ENCODE measurements at places on chromosomes 7 and 10.

GRCh38 chr10:124619195-124619594 is 125.0 kb downstream of the FAM53B start:
- DNase-seq = no peak

- no peak for DNase-seq
These were observed 68.6 kb upstream of the EFCAB10 start for GRCh38 chr7:105649727-105650381.

DNA sequence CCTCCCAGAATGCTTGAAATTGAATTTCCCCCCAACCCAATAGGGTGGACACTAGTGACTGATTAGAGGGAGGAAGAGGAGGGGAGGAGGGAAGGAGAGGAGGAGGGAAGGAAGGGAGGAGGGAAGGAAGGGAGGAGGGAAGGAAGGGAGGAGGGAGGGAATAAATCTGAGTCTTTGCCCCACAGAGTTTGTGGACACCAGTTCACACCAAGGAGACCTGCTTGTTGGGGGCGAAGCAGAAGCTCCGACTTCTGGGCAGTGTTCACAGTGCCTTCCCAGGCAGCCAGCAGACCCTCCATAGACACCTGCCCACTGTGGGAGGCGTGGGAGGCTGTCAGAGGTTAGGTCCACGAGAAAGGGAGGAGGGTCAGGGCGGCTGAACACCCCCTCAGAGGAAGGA is 44.8 kb downstream of the PRKAG2 start:
- DNase-seq = no peak

DNA sequence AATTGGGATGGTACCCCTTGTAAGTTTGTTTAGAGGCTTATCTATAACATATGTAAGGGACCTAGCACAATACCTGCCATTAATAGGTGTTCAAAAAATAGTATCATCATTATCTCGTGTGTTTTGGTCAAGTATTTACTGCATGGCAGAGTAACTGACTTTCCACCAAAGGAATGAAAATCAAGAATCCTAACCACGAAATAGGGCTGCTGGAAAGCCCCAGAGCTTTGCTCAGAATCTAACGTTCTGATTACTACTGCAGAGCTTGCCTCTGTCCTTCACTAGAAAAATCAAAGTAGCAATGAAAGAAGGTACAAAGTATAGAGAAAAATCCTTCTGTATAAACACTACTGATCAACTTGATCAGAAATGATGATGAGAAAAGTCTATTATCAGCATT is 34.9 kb downstream of the DCLRE1C start:
- DNase-seq = no peak

- no peak for DNase-seq
These were observed 2.2 kb upstream of the CDCA7L start for GRCh38 chr7:21947946-21948345.

GRCh38 chr10:17605936-17606335 is 11.2 kb downstream of the HACD1 start:
- no peak for DNase-seq

- no peak for DNase-seq
These were observed 78.3 kb downstream of the SLC25A40 start for GRCh38 chr7:87797798-87798403.

DNA sequence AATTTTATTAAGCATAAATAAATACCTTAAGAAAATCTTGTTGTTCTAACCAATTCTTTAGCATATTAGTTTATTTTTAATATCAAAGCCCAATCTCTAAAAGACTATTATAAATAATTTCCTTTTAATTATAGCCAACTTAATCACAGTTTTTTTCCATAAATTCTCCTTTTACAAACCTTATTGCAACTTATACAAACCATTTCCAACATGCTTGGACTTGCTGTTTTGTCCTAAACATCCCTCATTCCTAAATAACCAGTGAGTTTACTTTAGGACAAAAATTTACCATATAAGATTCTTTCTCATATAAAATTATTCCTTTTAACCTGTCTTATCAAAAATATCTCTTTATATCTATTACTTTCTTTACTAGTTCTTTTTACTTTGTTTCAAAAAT is 25.2 kb upstream of the LSM8 start:
- DNase-seq = no peak

DNA sequence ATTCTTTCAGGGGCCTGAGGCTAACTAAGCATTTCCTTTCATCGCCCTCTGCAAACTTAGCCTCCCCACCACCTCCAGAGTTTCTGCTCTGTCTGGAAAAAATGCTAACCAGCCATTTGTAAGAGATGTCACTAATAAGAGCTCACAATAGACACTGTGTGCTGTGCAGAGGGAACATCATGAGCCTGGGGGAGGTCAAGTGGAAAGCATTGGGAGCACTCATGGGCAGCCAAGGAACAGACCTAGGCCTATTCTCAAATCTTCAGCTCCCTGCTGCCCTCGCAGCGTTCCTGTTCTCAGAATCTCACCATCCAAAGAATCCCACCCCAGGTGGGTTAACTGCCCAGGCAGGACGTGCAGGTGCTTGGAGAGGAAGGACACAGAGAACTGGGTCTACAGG is 27.1 kb upstream of the GPAM start:
- no peak for DNase-seq

- no peak for DNase-seq
These were observed 44.2 kb upstream of the ADAM12 start for GRCh38 chr10:126432507-126432906.

GRCh38 chr10:124707551-124707950 is 36.6 kb downstream of the FAM53B start:
- no peak for DNase-seq

DNA sequence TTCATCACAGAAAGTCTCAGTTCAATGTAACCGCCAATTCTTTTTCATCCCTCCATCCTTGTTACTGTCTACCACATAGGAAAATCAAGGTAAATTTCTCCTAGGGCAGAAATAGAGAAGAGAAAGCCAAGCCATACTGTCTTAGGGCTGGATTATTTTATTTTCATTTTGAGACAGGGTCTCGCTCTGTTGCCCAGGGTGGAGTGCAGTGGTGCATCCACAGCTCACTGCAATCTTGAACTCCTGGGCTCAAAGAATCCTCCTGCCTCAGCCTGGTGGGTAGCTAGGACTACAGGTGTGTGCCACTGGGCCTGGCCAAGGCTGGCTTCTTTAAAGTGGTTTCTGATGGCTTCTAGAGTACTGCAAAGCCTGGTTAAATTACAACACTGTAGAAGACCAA is 181.7 kb downstream of the SRPK2 start:
- no peak for DNase-seq

All from stimulated activated CD8-positive, alpha-beta memory T cell treated with anti-CD3 and anti-CD28 coated beads, Interleukin-4, amount 100 ng/mL, for 4 hours (primary cell).